ENCODE measurements at places on chromosomes 5 and 9.
A peak's percentile ranks its signal among the peaks of the same experiment; 100 is the strongest.

DNA sequence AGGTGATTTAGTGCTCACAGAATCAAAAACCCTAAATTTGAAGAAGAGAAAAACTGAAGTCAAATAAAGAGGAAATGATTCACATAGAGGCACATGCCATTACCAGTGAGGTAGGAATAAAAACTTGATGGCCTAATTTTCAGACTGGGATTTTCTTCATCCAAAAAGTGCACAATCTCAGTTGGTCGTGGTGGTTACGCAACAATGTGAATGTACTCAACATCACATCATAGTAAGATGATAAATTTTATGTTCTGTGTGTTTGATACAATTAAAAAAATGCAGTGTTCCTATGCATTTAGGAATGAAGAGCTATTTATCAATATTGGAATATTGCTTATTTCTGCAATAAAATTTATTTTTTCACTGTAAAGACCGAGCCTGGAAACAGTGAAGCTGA is 60.7 kb downstream of the SV2C start:
- no peak for ATAC-seq

- ATAC-seq = peak; percentile 37
Measured at GRCh38 chr5:153350175-153350883, 140.1 kb upstream of the GRIA1 start.

DNA sequence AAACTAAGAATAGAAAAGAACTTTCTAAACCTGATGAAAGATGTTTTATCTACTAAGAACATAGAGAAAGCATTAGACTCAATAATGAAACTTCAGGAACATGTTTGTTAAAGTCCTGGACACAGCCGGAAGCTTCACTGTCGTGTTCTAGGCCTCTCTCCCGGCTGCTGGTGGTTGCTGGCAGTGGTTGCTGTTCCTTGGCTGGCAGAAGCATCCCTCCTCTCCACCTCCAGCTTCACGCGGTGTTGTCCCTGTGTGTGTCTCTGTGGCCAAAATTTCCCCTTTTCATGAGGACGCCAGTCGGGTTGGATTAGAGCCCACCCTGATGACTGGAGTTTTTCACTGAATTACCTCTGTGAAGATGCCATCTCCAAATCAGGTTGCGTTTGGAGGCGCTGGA is 6.5 kb upstream of the MED10 start:
- no peak for ATAC-seq

- ATAC-seq = peak; percentile 88
Measured at GRCh38 chr5:125700380-125700861, 722.8 kb upstream of the GRAMD2B start.

GRCh38 chr9:128142061-128142460 is 7.2 kb upstream of the LCN2 start:
- no peak for ATAC-seq

- no peak for ATAC-seq
Measured at GRCh38 chr5:42645138-42645537, 111.5 kb upstream of the CCDC152 start.

- no peak for ATAC-seq
Measured at GRCh38 chr5:133948721-133949120, 19.7 kb downstream of the C5orf15 start.

GRCh38 chr9:88922091-88922490 is 69.2 kb upstream of the S1PR3 start:
- no peak for ATAC-seq

- ATAC-seq = no peak
Measured at GRCh38 chr9:36796671-36797419, 224.2 kb downstream of the MELK start.

- no peak for ATAC-seq
Measured at GRCh38 chr9:93864032-93864431, 91.1 kb downstream of the BARX1 start.

DNA sequence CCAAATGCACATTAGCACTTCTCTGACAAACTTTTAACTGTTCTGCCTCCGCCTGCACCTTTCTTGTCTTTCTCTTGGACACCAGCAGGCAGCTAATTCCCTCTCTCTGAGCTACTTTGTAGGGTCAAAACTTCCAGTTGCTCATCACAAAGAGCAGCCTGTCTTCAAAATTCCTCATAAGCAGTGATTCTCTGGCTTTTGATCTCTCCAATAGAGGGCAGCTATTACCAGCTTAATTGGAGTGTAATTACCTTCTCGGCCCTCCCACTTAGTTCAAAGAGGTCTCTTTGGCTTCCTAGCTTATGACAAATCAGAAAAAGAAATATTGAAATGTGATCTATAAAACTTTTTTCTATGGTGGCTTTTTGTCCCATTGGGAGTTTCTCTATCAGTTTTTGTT is 43.6 kb upstream of the RAD23B start:
- ATAC-seq = no peak

DNA sequence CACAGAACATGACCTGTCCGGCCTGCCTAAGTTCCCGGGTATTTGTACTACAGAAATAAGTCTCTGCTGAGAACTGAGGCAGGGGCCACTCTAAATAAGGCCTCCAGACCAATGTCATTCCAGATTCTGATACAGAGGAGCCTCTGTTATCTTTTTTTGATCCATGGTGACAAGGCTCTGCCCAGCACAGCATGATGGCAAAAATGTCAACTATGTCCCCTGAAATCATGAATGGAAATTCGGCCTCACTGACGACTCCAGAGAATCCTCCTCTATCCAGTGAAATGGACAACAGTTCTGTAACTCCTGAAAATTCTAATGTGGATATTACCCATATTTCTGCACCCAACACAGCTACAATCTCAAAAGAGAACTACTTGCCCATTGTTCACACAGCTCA is 335.0 kb downstream of the DNAH5 start:
- ATAC-seq = no peak

GRCh38 chr5:150510460-150511263 is 2.7 kb downstream of the NDST1 start:
- ATAC-seq = no peak

DNA sequence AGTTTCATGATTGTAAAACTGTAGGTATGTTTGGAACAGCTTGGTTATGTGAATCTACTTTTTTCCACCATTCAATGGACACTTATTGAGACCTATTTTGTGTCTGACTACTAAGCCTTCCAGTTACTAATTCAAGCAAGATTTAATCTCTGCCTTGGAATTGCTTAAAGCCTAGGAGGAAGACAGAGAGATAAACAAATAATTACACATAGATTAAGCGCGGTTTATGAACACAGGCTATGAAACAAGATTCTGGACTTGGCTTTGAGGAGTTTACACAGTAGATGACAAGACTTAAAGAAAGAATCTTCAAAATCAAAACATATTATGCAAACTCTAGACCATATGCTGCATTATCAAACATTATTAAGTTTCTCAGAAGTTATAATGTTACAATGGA is 340.4 kb downstream of the RASEF start:
- no peak for ATAC-seq

DNA sequence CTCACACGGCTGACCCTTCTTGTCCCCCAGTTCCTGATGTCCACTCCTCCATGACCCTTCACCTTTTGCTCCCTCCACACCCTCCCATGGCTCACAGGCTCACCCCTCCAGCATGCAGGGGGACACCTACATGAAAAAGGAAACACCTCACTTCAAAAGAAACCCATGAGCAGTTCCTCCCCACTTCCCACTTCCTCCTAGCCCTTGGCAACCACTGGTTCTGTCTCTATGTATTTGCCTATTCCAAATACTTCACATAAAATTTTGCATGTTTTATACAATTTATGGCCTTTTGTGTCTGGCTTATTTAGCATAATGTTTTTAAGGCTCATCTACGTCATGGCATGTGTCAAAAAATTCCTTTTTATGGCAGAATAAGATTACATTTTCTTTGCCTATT is 100.2 kb upstream of the S1PR3 start:
- ATAC-seq = no peak

DNA sequence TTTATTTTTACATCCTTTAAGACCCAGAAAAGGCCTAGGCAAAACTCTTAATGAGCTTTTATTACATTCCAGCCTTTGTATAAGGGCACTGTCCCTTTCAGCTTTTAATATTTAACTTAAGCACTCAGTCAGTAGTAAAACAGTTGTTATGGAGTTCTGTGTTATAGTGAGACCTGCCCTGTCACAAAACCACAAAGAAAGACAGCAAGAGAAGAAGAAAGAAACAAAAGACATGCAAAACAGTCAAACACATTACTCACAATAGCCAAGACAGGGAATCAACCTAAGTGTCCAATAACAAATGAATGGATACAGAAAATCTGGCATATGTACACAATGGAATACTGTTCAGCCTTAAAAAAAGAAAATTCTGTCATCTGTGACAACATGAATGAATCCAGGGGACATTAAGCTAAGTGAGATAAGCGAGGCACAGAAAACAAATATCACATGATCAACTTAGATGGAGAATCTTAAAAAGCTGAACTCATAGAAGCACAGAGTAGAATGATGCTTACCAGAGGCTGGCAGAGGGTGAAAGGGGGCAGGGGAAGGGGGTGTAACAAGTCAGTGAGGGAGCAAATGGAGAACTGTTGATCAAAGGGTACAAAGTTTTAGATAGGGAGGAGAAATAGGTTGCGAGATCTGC is 63.8 kb upstream of the CCNG1 start:
- ATAC-seq = peak; percentile 94

DNA sequence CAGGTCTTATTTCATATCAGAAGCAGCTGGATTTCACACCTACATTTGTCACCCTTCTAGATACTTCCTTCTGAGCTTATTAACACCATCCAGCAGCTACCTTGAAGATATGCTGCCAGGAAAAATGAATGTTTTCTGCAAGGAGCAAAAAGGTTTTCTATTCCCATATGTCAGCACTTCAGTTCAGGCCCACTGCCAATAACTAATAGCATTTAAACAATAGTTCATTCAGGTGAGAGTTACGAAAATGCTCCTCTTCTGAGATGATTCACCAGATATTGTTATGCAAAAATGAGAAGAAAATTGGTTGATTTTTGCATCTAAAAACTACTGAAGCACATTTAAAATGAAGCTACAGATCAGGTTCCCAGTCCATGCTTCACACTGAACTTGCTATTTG is 56.4 kb upstream of the ISL1 start:
- no peak for ATAC-seq

- ATAC-seq = no peak
Measured at GRCh38 chr9:128124873-128125579, 2.5 kb downstream of the PTGES2 start.

GRCh38 chr5:1280177-1281037 is 14.5 kb downstream of the TERT start:
- no peak for ATAC-seq

DNA sequence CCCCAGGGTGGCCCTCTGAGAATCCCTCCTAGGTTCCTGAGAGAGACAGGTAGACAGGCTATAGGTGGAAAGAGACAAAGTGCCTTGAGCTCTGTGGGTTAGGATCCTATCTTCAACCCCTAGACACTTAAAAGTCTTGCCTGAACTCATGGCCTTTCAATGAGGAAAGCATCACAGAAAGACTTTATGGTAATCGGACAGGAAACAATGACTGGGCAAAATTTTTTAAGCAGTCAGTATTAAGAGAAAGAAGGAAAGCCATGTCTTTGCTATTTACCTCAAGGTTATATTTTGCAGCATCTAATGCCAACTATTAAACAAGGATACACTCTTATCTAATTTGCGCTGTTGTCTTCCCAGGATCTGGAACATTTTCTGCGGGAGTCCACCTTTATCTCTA is 93.2 kb downstream of the PCSK1 start:
- no peak for ATAC-seq

DNA sequence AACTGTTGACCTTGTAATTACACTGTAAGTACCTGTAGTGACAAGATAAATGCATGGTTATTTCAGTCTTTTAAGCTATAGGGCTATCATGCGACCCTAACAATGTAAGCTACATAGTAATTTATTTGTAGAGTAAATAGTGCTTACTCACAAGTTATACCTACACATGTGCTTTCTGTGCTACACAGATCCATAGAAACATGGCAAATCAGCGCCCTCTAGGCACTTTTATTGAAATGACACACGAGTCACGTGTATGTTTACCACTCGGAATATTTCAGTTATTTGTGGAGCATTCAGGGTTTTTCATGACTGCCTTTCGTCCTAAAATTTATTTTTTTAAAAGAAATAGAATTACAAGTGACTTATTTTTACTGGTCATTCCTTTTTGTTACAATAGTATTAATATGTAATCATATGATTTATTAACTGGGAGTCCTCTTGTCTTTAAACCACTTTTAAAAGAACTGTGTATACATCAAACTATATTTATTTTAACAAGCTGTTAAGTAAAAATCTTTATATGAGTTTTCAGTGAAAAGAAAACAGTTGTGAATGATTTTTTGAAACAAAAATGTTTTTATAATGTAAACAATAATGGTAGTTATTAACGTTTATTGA is 1242.3 kb upstream of the WWC1 start:
- peak; percentile 38 for ATAC-seq

GRCh38 chr9:7980041-7980440 is 180.5 kb upstream of the DMAC1 start:
- ATAC-seq = no peak

GRCh38 chr5:67542479-67542878 is 345.9 kb upstream of the CD180 start:
- ATAC-seq = no peak

GRCh38 chr5:42804717-42805339 is 6.9 kb downstream of the SELENOP start:
- ATAC-seq = no peak

DNA sequence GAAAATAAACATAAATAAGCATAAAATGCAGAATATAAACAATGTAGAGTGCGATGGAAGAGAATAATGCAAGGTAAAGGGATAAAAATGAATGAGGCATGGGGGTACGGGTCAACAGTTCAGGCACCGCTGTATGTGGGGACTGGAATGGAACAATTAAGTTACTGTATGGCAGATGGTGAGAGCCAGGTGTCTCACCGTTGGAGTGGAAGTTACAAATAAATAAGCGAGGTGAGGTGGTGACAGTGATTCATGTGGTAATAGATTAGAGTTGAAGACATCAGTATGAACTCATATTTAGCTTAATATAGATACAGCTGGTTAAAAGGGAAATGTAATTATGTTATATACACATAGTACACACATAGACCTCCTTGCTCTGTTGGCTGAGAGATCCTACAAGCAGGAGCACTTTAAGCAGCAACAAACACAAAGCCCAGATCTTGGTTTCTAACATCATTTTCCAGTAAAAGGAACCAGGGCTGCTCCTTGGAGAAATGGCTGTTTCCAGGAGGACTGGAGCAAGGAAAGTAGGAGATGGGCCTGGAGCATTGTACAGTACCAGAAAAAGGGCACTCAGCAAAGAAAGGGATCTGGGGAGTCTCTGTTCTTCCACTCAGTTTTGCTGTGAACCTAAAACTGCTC is 2.4 kb upstream of the OMD start:
- peak; percentile 72 for ATAC-seq

GRCh38 chr5:106269252-106269843 is 1401.4 kb downstream of the EFNA5 start:
- ATAC-seq = no peak
